SHP77 (cell line): ENCODE measurements at places on chromosomes 5 and 9.

GRCh38 chr5:67246108-67246507, 49.5 kb upstream of the CD180 start:
- DNase-seq, result peak; percentile 31

- no peak for DNase-seq
Observed at GRCh38 chr5:133824661-133825254, 143.7 kb downstream of the C5orf15 start.

DNA sequence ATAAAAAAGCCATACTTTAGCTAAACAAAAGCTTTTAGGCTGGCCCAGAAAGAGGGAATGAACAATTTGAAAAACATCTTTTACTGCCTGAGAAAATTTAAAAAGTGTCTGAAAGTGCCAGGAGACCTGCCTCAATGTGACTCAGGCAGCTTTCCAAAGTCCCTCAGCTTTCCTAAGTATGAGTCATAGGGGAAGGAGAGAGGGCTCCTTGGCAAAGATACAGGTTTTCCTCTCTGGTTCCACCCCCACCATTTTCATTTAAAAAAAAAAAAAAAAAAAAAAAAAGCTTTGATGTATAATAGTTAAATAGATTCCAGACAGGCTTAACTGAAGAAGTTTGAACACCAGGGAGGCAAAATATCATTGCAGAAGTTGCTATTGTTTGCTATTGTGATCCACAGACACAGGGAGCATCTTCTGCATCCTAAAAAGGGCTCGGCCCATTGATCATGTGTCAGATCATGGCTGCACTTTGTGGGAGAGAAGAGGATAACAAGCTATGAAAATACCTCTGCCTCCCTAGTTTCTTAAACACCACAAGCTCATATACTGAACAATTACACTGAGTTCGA, 71.5 kb downstream of the MRPS27 start:
- no peak for DNase-seq

DNA sequence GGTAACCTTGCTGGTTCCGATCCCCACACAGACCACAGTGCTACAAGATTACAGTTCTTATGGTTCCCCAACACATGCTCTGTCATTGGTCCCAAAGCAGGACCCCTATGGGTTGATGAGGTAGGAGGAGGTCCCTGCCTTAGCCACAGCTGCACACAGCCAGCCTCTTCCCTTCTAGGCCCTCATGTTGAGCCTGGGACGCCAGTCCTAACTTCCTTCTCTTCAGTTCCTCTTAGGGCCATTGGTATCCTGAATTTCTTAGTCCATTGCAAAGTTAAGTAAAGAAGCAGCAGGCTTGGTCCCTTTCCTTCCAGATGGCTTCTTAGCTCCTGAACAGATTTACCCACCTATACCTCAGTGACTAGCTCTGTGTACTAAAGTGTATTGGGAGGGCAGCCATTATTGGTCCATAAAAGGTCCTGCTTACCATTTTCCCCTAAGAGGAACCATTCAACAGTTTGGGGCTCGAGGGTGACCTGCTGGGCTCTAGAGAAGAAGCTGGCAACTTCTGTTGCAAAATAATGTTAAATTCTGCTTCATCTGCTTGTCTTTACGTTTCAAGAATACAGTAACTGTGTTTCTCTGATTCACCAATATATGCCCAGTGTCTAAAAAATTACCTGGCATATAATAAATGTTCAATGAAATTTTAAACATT, 50.2 kb downstream of the PDCD1LG2 start:
- no peak for DNase-seq
